Posterior vena cava (tissue), 2 donors: ENCODE measurements at places on chromosomes 2 and 18. TPM values are rescaled to one million over a fixed set of nuclear protein-coding genes. Genes with fewer than 3 reads are reported as not detected.
A peak's percentile ranks its signal among the peaks of the same experiment; 100 is the strongest.

Gene LAMA1
- total RNA-seq: 4.0 TPM

Gene MRO
- 2.3 TPM for total RNA-seq

Gene TSPYL6
- total RNA-seq: not detected

Gene ALPI
- total RNA-seq: not detected

Gene RAB6C
- not detected for total RNA-seq

Gene RAMP1
- total RNA-seq: 114 TPM

Gene PTH2R
- 0.46 TPM for total RNA-seq

Gene C2orf92
- total RNA-seq: 7.1 TPM

Gene SULT1C4
- total RNA-seq: 2.7 TPM

Gene UGT1A3
- total RNA-seq: not detected

Gene RBMS1
- 125 TPM for total RNA-seq

Gene MSTN
- total RNA-seq: 1.8 TPM

Gene SPRED2
- 21.9 TPM for total RNA-seq

Gene SERPINB11
- not detected for total RNA-seq

Gene CELF4
- not detected for total RNA-seq

Gene COBLL1
- 76.9 TPM for total RNA-seq

Gene SEPTIN10
- total RNA-seq: 88.3 TPM

Gene RNF144A
- 11.8 TPM for total RNA-seq

DNA sequence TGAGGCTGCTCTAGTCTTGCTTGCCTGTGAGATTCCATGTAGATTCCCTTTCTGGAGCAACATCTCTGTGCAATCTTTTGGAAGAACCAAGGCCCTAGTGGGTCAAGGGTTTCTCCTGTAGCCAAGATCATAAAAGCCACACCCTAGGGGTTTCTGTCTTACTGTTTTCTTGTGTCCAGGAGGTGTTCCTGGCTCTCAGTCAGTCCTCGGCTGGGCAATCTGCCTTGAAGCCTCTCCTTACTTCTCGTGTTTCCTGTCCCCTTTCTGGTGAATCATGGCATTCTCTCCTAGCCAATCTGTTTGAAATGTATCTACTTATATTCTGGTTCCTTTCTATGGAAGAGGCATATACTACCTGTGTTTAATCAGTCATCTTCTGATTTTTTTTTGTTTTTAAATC lies 484.8 kb upstream of the UBE2E3 start:
- DNase-seq: peak; percentile 79

DNA sequence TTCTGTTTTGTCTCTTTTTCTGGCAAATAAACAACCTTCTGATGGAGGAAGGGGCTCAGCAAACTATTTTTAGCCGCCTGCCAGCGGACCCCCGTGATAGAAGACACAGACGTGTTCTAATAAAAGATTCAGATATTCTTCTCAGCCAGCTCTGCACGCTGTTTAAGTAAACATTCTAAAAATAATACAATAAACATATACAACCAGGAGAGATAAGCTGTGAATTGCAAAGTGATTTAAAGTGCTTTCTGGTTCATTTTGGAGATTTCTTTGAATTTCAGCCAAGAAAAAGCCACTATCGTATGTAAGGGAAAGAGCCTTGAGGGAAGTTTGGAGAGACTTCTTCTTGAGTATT lies 201.3 kb downstream of the EPHA4 start:
- no peak for DNase-seq

DNA sequence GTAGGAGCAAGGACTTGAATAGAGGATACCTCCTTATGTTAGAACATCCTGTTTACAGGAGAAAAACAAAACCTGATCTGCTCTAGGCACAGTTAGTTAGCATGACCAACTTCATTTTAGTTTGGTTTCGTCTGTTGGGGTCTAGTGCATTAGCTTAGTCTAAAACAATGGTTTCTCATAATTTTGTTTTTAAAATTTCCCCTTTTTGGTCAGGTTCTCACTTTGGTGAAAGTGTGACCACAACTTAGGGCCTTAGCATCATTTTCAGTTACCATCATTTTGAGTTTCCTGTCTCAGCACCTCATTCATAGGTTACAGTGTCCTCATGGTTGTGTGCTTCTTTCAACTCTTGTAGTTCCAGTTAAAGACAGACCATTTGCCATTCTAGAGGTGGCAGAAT lies 1277.0 kb upstream of the SLC39A10 start:
- no peak for DNase-seq

DNA sequence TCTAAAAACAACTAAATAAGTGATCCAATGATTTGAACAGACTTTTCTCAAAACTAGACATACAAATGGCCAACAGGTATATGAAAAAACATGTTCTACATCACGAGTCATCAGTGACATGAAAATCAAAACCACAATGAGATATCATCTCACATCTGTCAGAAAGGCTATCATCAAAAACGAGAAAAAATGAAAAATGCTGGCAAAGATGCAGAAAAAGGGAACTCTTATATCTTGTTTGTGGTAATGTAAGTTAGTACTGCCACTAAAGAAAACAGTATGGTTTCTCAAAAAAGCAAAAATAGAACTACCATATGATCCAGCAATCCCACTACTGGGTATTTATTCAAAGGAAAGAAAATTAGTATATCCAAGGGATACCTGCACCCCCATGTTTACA lies 255.3 kb upstream of the FBXO11 start:
- no peak for DNase-seq

DNA sequence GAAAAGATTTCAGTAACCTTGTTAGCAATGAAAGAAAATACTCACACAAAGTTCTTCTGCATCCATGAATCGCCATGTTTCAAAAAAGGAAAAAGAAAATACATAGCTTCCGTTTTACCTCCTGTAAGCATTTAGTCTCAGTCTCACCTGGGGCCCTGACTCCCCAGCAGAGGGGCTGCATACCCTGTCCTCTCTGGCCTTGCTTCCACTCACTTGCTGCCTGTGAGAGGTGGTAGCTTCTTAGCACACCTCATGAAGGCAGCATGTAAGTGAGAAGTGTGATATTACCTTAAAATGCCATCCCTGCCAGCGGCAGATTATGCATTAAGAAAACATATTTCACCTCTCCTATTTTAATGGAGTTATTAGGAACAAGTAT lies 49.3 kb upstream of the ZNF385B start:
- DNase-seq: no peak

GRCh38 chr18:36601316-36601715 lies 227.5 kb downstream of the TPGS2 start:
- DNase-seq: no peak

DNA sequence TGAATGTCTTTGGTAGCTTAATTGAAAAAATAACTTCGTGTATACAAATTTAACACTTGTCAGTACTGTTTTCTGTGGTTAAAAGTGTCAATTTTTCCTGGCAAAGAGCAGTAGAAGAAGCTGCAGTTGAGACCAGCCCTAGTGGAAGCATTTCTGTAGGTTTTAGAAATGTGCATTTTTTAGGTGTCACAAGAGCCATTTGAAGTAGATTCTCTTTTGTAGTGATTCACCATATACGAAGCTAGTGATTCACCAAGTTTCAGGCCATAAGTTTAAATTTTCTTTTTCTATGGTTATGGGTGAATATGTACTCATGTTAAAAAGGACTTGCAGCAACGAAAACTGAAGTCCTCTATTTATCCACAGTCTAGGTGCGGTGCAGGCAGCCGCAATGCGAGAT lies 4.2 kb downstream of the NABP1 start:
- DNase-seq: no peak

GRCh38 chr18:23283916-23284430 lies 148.7 kb downstream of the CABLES1 start:
- DNase-seq: no peak

DNA sequence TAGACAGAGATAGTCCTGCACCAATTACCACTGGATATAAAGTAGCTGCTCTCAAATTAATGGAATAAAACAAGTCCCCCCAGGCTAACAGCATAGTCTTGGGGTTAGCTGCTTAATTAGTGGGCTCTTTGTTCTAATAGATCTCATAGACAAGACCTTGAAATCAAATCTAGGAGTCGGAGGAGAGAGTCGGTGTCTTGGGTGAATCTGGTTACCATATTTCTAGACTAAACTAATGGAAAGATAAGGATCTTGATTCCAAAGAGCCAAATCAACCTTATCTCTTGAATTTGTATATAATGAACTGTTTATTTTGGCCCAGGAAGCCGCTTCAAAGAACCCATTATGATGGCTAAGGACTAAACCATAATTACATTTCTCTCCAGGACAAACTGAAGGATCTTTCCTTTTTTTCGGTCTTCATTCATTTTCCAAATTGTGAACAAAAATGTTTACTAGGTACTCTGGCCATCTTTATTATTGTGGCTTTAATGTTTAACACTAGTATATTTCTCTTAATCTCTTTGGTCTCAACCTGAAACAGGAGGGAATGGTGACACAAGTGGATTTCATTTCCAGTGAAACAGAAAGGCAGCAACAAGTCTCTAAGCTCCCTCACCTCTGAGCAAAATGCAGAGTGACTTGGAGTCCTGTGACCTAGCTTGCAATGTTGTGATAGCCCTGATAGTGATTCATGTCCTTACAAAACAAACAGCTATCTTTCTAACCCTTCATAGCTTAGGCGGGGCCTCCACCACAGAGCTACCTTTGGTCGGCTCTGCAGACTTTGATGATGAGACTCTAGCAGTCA lies 137.9 kb upstream of the PARD3B start:
- DNase-seq: no peak

GRCh38 chr2:8628866-8629209 lies 53.0 kb upstream of the ID2 start:
- DNase-seq: no peak

- DNase-seq: peak; percentile 79
Measured at GRCh38 chr2:90069290-90069894, 1377.9 kb downstream of the RPIA start.

DNA sequence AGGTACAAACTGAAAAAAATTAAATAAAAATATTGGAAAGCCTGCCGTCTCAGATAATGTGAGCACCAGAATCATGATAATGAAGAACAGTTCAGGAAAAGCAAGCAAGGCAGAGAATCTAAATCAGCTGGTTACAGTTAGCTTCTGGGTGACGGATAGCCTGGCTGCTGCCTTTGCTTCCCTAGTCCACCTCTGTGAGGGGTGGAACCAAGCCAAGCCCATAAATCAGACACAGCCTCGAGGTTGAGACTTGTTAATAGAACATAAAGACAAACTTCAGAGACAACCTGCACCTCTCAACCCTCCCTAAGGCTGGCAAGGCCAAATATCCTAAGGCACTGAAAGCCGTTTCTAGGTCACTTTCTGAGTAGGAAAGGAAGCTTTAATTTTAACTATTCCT lies 334.7 kb upstream of the SLC39A10 start:
- no peak for DNase-seq

DNA sequence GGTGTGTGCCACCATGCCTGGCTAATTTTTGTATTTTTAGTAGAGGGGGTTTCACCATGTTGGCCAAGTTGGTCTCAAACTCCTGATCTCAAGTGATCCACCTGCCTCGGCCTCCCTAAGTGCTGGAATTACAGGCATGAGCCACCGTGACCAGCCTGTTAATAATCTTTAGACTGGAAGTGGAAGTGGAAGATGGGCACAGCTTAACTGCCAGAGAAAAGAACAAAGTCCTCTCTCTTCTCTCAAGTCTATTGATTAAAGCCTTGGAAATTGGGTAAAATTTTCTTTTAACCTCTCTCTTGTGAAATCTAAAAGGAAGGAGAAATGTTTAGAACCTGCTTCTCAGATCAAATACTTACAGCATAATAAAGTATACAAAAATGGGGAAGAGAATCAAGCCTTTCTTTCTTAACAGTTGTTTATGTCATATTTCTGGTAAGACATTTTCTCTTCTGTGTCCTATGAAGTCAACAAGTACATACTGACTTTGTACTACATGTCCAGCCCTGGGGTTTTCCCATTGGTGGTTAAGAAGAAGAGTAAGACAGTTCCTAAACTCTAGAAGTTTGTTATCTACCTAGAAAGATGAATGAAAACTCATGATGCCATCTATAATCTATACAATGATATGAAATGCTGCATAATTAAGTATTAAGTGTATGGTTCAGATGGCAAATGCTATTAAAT lies 4.6 kb downstream of the TMEM169 start:
- no peak for DNase-seq

GRCh38 chr2:54042897-54043620 lies 72.3 kb upstream of the PSME4 start:
- no peak for DNase-seq

DNA sequence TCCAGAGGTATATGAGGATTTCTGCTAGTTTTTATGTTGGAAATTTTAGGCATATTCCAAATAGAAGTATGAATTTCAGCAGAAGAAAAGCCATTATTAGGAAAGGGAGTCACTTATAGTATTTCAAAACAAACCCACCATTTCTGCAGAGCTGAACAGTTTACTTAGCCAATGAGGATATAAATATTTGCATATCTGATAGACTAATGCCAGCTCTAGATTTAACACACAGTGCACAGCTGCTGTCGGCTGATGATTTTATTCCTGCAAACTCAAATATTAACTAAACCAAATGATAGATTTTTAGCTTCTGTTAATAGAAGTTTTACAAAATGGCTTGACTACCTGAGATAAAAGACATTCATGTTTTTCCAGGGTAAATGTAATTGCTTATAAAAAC lies 375.8 kb upstream of the FANCL start:
- DNase-seq: no peak

DNA sequence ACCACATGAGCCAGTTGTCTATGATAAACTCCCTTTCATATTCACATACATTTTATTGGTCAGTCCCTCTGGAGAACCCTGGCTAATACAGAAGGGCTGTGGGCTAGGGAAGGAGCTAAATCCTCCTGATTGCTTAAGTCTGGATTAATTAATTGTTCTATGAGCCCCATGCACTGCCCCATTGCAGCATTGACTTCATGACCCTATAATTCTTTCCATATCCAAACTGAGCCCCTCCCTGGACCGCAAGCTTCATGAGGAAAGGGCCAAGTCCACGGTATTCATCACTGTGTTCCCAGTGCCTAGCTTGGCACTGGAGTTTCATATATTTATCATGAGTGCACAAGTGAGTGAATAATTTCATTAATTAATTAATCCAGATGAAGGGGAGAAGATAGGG lies 124.0 kb downstream of the MBD2 start:
- DNase-seq: no peak

DNA sequence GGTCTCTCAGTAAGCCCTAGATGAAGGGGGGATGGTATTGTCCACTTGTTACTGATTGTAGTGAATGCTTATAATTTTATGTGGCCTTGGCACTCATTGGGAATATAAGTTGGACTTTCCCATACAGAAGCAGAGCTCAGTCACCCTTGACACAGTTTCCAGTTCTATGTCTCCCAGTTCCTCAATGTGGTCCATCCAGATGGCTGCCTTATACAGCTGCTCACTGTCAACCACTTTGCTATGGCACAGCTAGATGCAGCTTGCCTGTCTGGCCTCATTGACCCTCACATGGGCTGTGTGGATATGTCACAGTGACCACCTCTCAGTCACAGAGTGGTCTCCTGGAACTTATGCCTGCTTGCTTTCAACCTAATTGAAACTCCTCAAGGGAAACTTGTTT lies 21.7 kb downstream of the SLC39A6 start:
- DNase-seq: no peak

- no peak for DNase-seq
Measured at GRCh38 chr2:144190908-144191605, 328.9 kb downstream of the ZEB2 start.

- DNase-seq: no peak
Measured at GRCh38 chr2:21256006-21256405, 132.2 kb downstream of the TDRD15 start.

DNA sequence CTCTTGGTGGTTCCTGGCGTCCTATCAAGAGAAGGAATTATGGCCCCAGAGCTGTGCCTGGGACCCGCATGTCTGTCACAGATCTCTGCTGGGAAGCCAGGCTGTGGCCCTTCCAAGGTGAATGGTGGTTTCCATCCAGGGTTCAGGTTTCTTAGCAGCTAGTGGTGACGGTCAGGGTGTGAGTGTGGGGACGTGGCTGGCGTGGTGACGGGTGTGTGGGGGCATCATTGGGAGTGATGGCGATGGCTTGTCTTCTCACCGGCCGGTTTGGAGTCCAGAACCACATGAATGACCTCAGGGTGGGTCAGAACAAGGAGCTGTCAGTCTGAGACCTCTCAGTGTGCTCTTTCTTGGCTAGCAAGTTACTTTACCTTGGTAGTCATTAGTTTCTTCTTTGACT lies 52.6 kb downstream of the AGAP1 start:
- peak; percentile 31 for DNase-seq
